Right cardiac atrium (tissue), 5 donors: ENCODE measurements at places on chromosomes 7 and 10. TPM values are rescaled to one million over a fixed set of nuclear protein-coding genes. Genes with fewer than 3 reads are reported as not detected.

The NYAP1 gene
- total RNA-seq, result 0.54 TPM

DNA sequence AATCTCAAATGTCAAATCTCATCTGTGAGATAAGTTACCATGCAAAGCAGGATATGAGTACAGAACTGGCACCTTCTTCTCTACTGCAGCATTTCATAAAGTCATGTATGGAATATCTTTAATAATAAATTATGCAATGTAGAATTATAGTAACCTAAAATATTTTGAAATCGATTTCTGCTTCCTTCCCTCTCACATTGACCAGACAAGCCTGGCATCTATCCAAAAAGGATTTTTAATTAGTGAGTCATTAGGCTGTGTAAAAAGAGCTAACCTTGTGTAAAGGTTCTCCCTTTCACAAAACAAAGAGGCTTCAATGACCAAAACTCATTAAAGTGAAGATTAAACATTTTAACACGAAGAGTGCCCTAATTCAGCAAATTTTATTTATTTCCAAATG lies 48.8 kb upstream of the EXOC6 start:
- DNase-seq, result no peak

The MINPP1 gene
- 7.0 TPM for total RNA-seq

DNA sequence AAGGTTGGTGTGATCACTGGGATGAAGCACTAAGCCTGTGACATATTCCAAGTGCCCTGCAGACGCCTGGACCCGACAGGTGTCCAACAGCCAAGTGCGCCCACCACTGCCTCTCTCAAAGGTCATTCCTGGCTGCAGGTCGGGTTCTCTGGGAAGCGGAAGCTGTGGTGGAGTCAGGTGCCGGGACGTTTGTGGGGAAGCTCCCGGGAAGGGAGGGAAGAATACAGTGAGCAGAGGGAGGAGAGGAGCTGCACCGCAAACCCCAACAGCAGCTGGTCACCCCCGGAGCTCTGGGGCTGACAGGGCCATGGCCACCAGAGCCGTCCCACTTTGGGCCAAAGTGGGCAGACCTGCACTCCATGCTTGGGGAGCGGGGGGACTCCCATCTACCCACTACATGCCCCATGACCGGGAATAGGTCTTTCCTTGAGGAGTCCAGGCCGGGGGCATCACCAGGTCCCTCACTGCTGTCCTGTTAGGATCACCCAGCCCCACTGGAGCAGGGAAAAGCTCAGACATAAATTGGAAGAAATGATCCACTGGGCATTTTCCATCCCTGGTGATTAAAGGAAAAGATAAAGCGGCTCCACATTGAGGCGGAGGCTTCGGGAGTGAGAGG lies 84.5 kb upstream of the PPP2R2D start:
- no peak for DNase-seq

DNA sequence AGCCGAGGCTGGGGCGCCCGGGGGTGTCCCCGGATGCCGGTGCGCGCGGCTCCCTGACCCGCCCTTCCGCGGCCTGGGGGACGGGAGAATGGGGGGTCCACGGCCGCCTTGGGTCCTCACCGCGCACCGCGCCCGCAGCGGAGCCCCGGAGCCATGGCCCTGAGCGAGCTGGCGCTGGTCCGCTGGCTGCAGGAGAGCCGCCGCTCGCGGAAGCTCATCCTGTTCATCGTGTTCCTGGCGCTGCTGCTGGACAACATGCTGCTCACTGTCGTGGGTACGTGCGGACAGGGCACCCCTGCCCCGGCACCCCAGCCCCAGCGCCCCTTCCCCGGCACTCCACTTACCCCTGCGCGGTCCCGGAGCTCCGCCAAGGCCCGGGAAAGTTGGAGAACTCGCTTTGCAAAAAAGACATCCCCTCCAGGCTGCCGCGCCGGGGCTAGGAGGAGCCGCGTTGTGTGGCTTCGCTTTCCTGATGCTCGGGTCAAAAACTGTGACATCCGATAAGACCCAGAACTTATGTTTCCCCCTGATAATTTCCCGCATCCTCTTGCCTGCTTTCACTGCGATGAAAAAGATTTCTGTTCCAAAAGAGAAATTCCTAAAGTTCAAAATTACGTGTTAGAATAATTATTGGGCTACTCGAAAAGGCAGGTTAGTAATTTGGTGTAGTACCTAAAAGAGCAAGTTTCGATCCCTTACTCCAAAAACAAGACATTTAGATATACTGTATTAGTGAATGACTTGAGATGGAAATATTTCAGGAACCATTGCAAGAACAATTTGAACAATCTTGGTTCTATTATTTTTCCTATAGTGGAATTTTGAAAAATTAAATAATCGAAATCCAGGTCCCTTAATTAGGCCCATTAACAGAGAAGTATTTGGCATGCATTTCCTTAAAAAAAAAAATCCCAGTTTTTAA lies 888 bp downstream of the SLC18A2 start:
- DNase-seq, result no peak

The PTPRZ1 gene
- total RNA-seq, result 1.9 TPM

The OR2A25 gene
- total RNA-seq, result not detected

DNA sequence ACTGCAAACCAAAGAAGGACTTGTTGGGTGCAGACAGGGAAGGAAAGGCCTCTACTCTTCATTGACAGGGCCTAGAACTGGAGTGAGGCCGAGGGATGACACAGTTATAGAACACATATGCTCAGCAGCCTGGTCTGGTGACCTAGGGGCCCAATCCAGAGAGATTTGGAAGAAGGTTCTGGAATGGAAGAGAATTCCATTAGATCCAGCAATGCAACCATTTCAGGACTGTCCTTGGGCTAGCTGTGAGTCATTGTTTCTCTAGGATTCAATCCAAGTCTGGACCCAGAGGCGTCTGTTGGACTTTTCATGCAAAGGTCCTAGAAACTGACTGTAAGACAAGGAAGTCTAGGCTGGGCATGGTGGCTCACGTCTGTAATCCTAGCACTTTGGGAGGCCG lies 59.2 kb downstream of the WIPF3 start:
- DNase-seq, result peak; percentile 53

The ITIH2 gene
- total RNA-seq, result not detected

The IGF2BP3 gene
- 0.14 TPM for total RNA-seq

The AKR1C1 gene
- total RNA-seq, result 176 TPM

GRCh38 chr7:124324262-124324661 lies 291.4 kb upstream of the TMEM229A start:
- DNase-seq, result no peak

The FXYD4 gene
- total RNA-seq, result not detected

DNA sequence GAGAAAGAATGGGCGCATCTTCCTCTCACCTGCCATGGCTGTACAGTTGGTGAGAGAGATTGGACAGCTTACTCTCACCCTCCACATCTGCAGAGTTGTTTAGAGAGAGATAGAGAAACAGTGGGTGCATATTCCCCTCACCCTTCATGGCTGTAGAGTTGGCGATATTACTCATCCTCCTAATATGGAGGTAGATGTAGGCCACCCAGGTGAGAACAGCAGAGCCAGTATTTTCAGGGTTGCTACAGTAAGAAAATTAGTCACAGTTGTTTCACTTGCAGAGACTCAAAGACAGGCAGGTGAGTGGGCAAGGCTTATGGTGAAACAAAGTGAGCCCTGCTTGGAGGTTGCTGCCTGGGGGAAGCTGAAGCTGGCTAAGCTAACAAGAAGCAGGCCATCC lies 65.0 kb upstream of the PFKP start:
- no peak for DNase-seq

The ZNF655 gene
- 37.8 TPM for total RNA-seq

GRCh38 chr10:60661637-60662036 lies 116.6 kb upstream of the CDK1 start:
- DNase-seq, result no peak

DNA sequence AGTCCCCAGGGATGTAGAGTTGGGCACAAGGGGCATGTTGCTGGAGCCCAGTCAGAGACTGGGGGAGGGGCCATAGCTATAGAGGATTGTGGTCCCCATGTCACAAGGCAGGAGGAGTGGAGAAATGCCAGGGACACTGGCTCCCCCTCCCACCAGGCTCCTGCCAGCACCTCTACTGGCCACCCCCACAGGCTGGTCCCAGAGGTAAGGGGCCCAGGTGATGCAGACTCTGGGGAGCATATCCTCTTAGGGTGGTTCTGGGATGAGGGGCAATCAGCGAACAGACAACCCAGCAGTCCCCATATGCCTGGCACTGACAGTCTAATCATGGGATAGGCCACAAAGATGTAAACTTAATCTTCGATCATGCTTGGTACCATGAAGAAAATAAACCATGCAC lies 21.2 kb downstream of the C10orf71 start:
- DNase-seq, result no peak

DNA sequence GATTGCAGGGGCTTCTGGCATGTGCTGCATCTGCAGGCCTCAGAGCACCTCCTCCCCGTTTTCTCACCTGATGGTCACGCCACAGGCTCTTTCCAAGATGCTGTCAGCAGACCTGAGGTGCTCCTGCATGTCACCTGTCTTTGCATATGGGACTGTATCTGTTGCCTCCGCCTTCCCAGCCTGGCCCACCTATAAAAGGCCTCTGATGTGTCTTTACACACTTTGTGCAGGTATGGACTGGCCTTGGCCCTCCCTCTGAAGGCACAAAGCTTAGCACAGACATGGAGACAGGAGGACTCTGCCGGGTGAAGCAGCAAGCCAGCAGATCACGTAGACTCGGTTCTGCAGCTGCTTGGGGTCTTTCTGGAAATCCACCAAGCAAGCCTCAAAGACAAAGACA lies 220.9 kb upstream of the PPP2R2D start:
- no peak for DNase-seq

The MEST gene
- 29.7 TPM for total RNA-seq

DNA sequence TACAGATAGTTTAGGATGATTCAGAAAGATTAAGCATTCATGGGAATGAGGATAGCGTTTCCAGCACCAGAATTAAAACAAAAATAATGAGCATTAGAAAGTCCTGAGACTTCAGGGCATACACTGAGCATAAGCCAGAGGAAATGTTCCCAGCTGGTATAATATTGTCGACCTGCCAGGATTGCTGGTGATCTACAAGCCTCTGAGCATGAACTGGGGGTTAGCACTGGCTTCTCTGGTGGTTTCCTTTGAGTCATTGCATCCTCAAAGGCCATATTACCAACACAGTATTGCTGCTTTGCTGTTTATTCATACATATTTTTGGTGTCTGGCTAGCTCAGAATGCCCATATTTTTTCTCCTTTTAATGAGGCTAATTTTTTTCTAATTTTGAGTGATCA lies 10.7 kb upstream of the ATRNL1 start:
- DNase-seq, result no peak

DNA sequence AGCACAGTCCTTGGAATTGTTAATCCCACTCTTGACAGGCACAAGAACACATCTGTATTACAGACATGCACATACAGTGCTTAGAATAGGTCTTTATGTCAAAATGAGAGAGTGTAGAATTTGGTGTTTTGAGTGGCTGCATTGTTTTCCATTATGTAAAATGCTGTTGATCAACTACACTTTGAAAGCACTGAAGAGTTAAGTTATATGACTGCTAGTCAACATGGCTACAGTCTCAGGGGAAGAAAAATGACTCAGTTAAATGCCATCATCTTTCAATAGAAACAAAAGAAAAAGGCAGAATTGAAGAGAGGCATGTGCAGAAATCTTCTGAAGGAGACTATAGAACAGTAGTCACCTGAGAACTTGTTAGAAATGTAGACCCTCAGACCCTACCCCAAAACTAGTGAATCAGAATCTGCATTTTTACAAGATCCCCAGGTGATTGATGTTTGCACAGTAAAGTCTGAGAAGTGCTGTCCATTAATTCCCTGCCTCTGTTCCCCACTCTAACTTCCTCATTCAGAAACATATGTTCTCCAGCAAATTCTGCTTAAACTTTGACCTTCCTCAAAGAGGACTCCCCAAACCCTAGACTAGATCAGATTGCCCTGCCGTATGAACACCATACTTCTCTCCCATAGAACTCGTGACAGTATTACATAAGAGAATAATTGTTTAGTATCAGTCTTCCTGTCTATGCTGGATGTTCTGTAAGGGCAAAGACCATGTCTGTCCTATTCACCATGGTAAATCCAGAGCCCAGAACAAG lies 16.0 kb downstream of the SND1 start:
- DNase-seq, result no peak

DNA sequence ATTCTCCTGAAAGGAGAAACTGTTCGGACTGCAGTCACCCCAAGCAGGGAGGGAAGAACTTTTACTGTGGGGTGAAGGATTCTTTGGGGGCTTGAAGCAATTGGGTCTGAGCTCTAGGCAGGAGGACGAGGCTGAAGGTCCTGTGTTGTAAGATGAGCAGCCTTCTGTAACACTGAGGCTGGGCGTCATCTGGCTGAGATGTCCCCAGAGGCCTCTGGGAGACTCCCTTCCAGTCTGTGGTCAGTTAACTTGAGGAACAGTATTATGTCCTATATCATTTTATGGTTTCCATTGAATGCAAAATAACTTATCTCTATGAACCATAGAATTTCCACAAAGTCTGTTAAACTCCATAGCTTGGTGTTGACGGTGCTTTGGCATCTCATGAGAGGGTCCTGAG lies 26.3 kb downstream of the FIGNL1 start:
- DNase-seq, result no peak

GRCh38 chr7:131501930-131502685 lies 54.3 kb downstream of the PODXL start:
- DNase-seq, result no peak

DNA sequence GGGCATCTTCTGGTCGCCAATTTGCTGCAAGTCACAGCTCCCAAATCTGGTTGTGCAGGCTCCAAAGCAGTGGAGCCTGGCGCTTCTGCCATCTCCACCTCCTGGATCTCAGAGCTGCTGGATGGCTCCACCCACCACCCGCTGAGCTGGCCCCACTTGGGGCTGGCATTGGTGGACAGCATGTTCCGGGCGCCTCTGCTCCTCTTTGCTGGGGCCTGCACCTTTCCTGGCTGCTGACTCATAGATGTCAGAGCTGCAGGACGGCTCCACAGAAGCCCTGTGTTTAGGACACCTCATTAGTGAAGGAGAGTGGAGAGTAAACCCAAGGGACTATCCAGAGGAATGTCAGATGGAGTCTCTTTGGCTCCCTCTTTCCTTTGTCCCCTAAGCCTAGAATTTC lies 27.4 kb downstream of the MAPK8 start:
- DNase-seq, result peak; percentile 41

- no peak for DNase-seq
These were observed 4.8 kb downstream of the MMP21 start for GRCh38 chr10:125770844-125771243.

The CYP2E1 gene
- total RNA-seq, result 1.2 TPM

- no peak for DNase-seq
These were observed 108.1 kb downstream of the GRID1 start for GRCh38 chr10:86258499-86258898.

- DNase-seq, result peak; percentile 69
These were observed 309.7 kb downstream of the CSTF2T start for GRCh38 chr10:51389415-51390321.

GRCh38 chr7:105345003-105345402 lies 43.7 kb downstream of the SRPK2 start:
- DNase-seq, result no peak

DNA sequence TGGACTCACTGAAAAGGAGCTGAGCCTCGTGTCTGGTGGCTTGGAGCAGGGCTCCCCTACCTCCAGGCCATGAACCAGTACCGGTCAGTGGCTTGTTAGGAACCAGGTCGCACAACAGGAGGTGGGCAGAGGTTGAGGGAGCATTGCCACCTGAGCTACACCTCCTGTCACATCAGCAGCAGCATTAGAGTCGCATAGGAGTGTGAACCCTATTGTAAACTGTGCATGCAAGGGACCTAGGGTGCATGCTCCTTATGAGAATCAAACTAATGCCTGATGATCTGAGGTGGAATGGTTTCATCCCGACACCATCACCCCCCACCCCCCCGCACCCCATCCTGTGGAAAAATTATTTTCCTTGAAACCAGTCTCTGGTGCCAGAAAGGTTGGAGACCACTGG lies 50.4 kb downstream of the TSPAN15 start:
- DNase-seq, result no peak

The CPA4 gene
- total RNA-seq, result 0.65 TPM

The VWDE gene
- 18.4 TPM for total RNA-seq

- DNase-seq, result peak; percentile 16
These were observed 158.0 kb downstream of the CDH23 start for GRCh38 chr10:71554671-71555070.

The GDF2 gene
- 0.26 TPM for total RNA-seq
